CD4-positive, CD25-positive, alpha-beta regulatory T cell (primary cell): ENCODE measurements at places on chromosomes 11 and 22. TPM values are rescaled to one million over a fixed set of nuclear protein-coding genes. Genes with fewer than 3 reads are reported as not detected.

TBX10 gene
- polyA plus RNA-seq: not detected

CDHR5 gene
- polyA plus RNA-seq: not detected

- H3K4me1 ChIP-seq: no peaks in the 10 kb centered on the region
- H3K27me3 ChIP-seq: no peaks in the 10 kb centered on the region
- no peaks in the 10 kb centered on the region for H3K36me3 ChIP-seq
- H3K27ac ChIP-seq: no peak overlapping the region
- no peak overlapping the region for H3K4me3 ChIP-seq
Measured at GRCh38 chr11:31236143-31236542, 133.4 kb downstream of the DCDC1 start.

- no peaks in the 10 kb centered on the region for H3K4me1 ChIP-seq
- no peak for DNase-seq
- H3K27me3 ChIP-seq: no peaks in the 10 kb centered on the region
Measured at GRCh38 chr11:112318184-112318591, 57.5 kb upstream of the PLET1 start.

DNA sequence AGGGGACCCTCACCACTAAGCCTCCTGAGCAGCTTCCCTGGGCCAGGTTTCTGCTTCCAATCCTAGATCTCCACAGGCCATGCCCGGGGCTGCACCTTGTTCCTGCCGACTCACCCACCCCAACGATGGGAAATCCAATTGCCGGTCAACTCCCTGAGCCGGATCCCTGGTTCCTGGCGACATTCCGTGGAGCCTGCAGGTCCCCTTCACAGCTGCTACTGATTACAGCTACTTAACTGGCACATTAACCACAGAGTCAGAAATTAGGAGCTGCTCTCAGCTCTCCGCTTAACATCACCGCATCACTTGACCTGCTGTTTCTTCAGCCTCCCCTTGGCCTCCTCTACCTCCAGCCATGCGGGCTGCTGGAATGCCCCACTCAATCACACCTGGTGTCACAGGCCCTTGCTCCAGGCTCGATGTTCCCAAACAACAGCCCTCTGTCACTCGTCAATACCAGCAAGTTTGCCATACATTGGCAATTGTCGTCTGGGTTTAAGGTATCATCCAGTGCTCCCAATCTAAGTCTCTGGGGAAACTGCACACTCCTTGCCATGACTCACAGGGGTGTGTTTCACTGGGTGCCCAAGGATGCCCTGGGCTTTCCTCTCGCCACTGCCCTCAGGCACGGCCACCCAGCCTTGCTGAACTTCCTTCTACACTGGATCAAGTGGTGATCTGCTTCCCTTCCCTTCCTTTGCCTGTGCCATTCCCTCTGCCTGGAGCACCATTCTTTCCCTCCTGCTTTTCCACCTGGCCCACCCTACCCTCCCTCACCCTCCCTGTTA lies 181.0 kb downstream of the MN1 start:
- DNase-seq: no peak
- no peaks in the 10 kb centered on the region for H3K27me3 ChIP-seq
- H3K27ac ChIP-seq: no peak overlapping the region
- no peaks in the 10 kb centered on the region for H3K36me3 ChIP-seq

- no peaks in the 10 kb centered on the region for H3K36me3 ChIP-seq
- no peak overlapping the region for H3K4me3 ChIP-seq
- no peak for DNase-seq
- H3K27ac ChIP-seq: no peak overlapping the region
Measured at GRCh38 chr11:79294845-79295731, 145.7 kb downstream of the TENM4 start.

GRCh38 chr11:9815486-9816136 lies 151.7 kb downstream of the SWAP70 start:
- H3K27ac ChIP-seq: no peak overlapping the region
- no peaks in the 10 kb centered on the region for H3K36me3 ChIP-seq
- DNase-seq: no peak

GRCh38 chr11:611001-611996 lies 4.5 kb downstream of the IRF7 start:
- peaks cover 26% of the 10 kb centered on the region for H3K4me1 ChIP-seq
- H3K27me3 ChIP-seq: no peaks in the 10 kb centered on the region
- no peak overlapping the region for H3K4me3 ChIP-seq
- peak overlapping the region; percentile 84 for H3K27ac ChIP-seq

- no peak for DNase-seq
- H3K27ac ChIP-seq: no peak within 1 kb of the TSS
- H3K27me3 ChIP-seq: no peaks in the 10 kb centered on the region
Measured at GRCh38 chr11:67639438-67639859, at the start of gene TBX10. Gene TBX10 (minus strand): TSS chr11:67639763. CDS start chr11:67639472, 291 bp downstream.

GRCh38 chr11:130636722-130637464 lies 188.4 kb downstream of the ADAMTS15 start:
- no peak overlapping the region for H3K4me3 ChIP-seq
- no peaks in the 10 kb centered on the region for H3K4me1 ChIP-seq
- no peaks in the 10 kb centered on the region for H3K27me3 ChIP-seq
- H3K27ac ChIP-seq: no peak overlapping the region
- no peaks in the 10 kb centered on the region for H3K36me3 ChIP-seq

DNA sequence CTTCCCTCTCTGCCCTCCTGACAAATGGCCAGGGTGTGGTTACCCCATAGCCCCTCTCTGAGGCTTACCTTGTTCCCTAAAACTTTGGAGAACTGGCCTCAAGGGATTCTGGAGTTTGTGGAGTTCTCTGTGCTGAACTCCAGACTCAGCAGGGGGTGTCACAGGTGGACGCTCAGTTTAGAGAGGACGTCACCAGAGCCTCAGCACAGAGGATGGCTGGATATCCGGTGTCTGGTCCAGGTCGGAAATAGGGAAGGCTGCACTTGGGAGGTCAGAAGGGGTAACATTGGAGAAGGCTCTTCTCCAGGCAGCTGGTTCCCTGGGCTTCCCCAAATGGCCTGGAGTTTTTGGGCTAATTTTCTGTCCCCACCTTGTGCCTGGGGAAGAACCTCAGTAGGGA lies 64.2 kb downstream of the ADAMTS15 start:
- no peaks in the 10 kb centered on the region for H3K36me3 ChIP-seq
- no peaks in the 10 kb centered on the region for H3K27me3 ChIP-seq
- no peak overlapping the region for H3K27ac ChIP-seq
- H3K4me3 ChIP-seq: no peak overlapping the region
- DNase-seq: no peak

DNA sequence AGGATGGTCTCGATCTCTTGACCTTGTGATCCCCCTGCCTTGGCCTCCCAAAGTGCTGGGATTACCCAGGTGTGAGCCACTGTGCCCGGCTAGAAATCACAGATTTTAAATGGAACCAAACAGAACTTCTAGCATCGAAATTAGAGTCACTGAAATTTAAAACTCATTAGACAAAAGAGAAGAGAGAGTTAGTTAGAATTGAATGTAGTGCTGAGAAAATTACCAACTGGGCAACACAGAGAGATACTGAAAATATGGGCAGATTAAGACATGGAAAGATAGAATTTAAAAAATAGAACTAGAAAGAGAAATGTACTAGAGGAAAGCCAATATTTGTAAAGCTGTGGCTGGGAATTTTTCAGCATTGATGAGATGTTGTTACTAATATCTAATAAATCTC lies 217.9 kb downstream of the TBC1D22A start:
- no peak overlapping the region for H3K4me3 ChIP-seq
- peaks cover 35% of the 10 kb centered on the region for H3K36me3 ChIP-seq
- no peak for DNase-seq
- H3K27ac ChIP-seq: no peak overlapping the region

GRCh38 chr11:111514216-111515031 lies at the start of gene HOATZ:
Gene HOATZ (plus strand): TSS chr11:111514778. CDS start chr11:111514785, 7 bp downstream.
- DNase-seq: peak; percentile 3
- no peak within 1 kb of the TSS for H3K27ac ChIP-seq
- H3K36me3 ChIP-seq: no peaks in the 10 kb centered on the region
- peaks cover 26% of the 10 kb centered on the region for H3K27me3 ChIP-seq

GRCh38 chr11:101920992-101921391 lies 4.7 kb upstream of the ANGPTL5 start:
- DNase-seq: no peak
- no peaks in the 10 kb centered on the region for H3K4me1 ChIP-seq
- H3K4me3 ChIP-seq: no peak overlapping the region
- H3K27ac ChIP-seq: no peak overlapping the region

- H3K4me1 ChIP-seq: no peaks in the 10 kb centered on the region
- no peak for DNase-seq
- H3K36me3 ChIP-seq: no peaks in the 10 kb centered on the region
- no peak overlapping the region for H3K4me3 ChIP-seq
Measured at GRCh38 chr11:86210898-86211297, 33.7 kb upstream of the EED start.

DNA sequence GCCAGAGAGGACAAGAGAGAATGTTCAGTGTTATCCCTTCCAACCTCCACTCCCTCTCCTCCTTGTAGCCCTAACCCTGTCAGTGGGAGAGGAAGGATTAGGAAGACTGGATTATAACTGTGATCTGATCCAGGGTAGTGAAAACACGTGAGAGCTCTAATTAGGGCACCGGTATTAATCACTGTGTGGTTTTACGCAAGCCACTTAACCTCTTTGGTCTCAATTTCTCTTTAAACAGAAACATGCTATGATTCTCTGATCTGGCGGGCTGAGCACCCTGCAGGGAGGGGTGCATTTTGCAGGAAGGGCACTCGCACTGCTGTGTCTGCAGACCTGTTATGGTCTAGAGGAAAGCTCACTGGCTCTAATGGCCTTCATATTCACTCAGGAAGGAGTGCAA lies 11.5 kb downstream of the RPL27A start:
- H3K4me1 ChIP-seq: peaks cover 7% of the 10 kb centered on the region
- no peak for DNase-seq
- H3K27me3 ChIP-seq: no peaks in the 10 kb centered on the region

GRCh38 chr11:71566081-71566620 lies 788 bp downstream of the KRTAP5-10 start:
- no peak overlapping the region for H3K27ac ChIP-seq
- no peak overlapping the region for H3K4me3 ChIP-seq
- H3K36me3 ChIP-seq: no peaks in the 10 kb centered on the region

DNA sequence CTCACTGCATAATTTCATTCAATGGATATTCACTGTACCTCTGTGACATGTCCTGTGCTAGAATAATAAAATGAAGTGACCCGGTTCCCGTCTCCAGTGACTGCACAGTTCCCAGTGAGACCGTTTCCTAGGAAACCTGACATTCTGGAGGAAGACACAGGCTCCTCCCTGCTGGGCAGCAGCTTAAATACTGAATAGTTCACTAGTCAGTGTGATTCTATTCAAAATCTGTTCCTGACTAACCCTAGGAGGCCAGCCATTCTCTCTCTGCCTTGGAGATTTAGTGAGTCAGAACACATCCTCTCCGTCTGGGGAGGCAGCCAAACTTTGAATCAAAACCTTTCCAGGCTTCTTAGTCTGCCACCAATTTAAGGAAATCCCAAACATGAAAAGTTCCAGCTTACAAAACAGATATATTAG lies 11.3 kb downstream of the TRIM66 start:
- H3K27ac ChIP-seq: no peak overlapping the region
- DNase-seq: no peak
- peaks cover 41% of the 10 kb centered on the region for H3K36me3 ChIP-seq
- H3K4me3 ChIP-seq: no peak overlapping the region
- no peaks in the 10 kb centered on the region for H3K27me3 ChIP-seq
- no peaks in the 10 kb centered on the region for H3K4me1 ChIP-seq

GRCh38 chr11:119852741-119853140 lies 123.7 kb upstream of the NECTIN1 start:
- H3K27me3 ChIP-seq: no peaks in the 10 kb centered on the region
- no peaks in the 10 kb centered on the region for H3K4me1 ChIP-seq
- H3K36me3 ChIP-seq: no peaks in the 10 kb centered on the region
- no peak overlapping the region for H3K27ac ChIP-seq
- H3K4me3 ChIP-seq: no peak overlapping the region
